ENCODE measurements at places on chromosomes 12 and 14.

DNA sequence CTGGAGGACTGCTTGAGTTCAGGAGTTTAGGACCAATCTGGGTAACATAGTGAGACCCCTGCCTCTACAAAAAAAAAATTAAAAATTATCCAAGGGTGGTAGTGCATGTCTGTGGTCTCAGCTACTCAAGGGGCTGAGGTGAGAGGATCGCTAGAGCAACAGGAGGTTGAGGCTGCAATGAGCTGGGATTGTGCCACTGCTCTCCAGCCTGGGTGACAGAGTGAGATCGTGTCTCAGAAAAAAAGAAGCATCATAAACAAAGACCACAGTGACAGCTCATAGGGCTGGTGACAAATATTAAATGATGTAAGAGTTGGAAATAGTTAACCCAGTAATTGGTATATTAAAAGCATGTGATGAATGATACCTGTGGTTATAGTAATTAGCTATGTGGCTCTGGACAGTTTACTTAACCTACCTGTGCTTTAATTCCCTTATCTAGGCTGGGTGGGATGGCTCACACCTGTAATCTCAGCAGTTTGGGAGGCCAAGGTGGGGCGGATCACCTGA is 68.0 kb downstream of the GSC start:
- no peak for DNase-seq

GRCh38 chr14:103916636-103917262 is 11.5 kb upstream of the TDRD9 start:
- DNase-seq, result no peak

DNA sequence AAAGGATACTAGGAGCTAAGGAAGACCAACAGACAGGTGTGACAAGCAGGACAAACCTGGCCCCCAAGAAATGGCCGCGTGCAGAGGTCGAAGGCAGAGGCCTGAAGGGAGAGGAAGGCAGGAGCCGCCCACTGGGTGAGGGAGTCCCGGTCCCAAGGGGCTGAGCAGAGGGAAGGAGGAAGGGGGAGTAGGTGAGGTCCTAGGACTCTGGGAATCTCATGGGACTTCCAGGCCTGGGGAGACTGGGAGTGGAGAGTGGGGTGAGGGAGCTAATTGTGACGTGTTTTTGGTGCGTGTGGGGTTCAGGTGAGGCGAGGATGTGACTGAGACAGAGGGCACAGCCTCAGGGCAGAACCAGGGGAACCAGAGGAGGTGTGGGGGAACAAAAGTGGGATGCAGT is 11.7 kb upstream of the FLVCR2 start:
- no peak for DNase-seq

DNA sequence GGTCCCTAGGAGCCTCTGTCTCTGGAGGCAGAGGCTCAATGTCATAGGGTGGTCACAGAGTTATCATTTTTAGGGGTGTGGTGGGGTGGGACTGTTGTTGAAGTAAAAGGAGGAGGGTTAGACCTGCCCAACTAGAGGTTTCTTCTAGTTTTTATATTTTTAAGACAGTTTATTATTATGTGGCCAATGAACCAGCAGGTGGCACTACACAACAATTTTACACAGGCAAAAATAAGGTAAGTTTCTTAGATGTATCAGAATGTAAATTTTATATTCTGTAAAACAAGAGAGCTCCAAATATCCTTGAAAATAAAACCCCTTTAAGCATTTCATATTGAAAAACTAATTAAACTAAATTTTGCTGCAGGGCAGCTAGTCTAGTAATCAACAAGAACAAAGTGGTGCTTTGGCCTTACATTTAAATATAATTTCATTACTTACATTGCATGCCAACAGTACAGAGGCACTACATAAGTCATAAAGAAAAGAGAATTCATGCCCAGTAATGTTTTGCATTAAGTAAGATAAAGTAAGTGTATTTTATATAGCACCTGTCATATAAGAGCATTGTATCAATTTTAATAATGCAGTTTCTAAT is 22.2 kb upstream of the OVCH1 start:
- DNase-seq, result no peak

- no peak for DNase-seq
Observed at GRCh38 chr14:98963610-98964009, 308.4 kb downstream of the BCL11B start.

DNA sequence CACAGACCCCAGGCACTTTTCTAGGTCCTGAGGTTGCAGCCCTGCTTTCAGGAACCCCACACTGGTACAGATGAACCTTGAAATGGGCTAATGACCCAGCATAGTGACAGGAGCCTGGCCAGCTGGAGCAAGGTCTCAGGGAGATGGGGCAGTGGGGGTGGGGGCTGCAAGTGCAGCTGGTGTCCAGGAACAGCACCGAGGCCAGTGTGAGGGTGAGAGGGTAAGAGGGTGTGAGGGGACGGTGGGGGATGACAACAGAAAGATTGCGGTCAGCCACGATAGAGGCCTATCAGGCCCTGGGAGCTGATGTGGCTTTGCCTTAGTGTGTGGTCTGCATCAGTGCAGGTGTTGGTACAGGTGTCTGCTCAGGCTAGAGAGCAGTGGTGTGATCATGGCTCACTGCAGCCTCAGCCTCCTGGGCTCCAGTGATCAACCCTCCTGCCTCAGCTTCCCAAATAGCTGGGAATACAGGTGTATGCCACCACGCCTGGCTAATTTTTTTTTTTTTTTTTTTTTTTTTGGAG is 59.7 kb downstream of the EP400 start:
- DNase-seq, result no peak

GRCh38 chr12:49887536-49888401 is 15.9 kb downstream of the FAIM2 start:
- DNase-seq, result no peak

- DNase-seq, result no peak
Observed at GRCh38 chr12:100273782-100274181, 6.8 kb downstream of the SCYL2 start.

DNA sequence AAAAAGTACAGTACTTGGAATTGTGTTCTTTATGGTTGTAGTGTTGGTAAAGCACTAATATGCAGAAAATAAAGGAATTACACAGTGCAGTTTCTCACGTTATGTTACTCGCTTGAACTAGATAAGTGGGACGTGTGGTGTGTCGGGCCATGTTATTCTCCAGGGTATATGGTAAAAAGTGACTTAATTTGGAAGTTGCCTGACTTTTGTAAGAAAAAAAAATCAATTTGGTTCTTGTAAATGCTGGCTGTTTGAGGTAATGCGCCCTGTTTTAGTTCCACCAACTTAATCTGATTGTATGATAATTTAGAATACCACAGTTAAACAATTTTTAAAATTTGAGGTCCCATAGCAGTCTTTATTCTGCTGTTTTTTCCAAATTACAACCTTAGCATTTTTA is 4.1 kb downstream of the ARF6 start:
- DNase-seq, result no peak

GRCh38 chr12:80838708-80839107 is 99.0 kb downstream of the LIN7A start:
- DNase-seq, result no peak

- no peak for DNase-seq
Observed at GRCh38 chr12:3791256-3791874, 38.5 kb upstream of the CRACR2A start.

DNA sequence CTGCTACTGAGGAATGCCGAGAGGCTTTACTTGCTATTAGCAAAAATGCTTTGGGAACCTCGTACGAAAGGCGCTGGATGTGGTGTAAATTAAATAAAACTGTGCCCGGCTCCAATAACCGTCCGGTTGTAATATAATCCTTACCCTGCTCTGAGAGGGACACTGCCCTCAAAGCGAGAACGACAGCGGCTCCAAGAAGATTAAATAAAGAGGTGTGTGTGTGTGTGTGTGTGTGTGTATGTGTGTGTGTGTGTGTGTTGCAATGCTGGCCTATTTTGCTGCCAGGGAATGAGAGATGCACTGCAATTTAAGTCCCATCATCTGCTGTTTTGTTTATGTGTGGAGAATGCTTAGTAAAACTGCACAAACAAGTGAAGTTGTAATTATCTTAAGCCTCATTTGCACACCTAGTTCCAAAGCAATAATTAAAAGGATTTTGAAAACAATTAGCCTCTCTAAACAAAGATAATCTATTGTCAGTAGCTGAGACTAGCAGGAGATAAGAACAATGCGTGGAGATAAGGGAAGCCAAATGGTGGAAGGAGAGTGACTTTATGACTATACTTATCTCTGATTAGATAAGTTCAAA is 1.2 kb upstream of the SIX1 start:
- no peak for DNase-seq

- DNase-seq, result no peak
Observed at GRCh38 chr12:58372298-58372697, 430.9 kb downstream of the ATP23 start.

DNA sequence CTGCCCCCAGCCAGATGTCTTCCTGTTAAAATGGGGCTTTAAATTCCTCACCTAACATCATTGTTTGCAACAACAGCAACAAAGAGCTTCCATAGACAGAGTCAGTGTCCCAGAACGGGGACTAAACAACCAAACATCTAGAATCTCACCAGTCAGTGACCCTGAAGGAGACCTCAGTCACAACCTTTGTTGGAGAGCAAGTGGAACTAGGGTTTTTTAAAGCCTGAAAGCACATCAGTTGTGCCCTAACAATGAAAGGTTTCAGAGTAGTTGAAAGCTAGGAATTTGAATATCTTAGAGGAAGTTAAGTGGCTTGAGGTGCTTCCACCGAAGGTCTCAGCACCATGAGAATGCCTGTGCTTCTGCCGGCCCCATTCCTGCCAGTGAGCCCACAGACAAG is 5.0 kb upstream of the ALDH2 start:
- no peak for DNase-seq

DNA sequence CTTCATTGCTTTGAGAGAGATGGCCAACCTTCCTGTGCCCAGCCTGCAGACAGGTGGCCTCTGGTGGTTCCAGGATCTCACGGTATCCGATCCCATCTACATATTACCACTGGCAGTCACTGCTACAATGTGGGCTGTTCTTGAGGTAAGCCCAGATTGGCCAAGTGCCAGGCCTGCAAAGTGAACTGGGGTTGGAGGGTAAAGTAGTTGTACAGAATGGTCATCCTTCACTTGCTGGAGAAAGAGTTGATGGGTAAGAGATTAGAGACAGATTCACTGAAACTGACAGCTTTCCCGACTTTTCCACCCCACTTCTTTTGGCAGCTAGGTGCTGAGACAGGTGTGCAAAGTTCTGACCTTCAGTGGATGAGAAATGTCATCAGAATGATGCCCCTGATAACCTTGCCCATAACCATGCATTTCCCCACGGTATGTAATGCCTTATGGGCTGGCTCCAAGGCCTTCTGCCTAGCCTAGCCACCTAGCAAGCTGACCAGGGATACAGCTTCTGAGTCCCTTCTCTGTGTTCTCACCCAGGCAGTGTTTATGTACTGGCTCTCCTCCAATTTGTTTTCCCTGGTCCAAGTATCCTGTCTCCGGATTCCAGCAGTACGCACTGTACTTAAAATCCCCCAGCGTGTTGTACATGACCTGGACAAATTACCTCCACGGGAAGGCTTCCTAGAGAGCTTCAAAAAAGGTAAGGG is 4.1 kb downstream of the OXA1L start:
- no peak for DNase-seq

- no peak for DNase-seq
Observed at GRCh38 chr14:53538316-53538881, 385.3 kb upstream of the DDHD1 start.

GRCh38 chr12:120095736-120096135 is 20.8 kb downstream of the RAB35 start:
- DNase-seq, result no peak

- DNase-seq, result no peak
Observed at GRCh38 chr12:82898441-82898840, 211.7 kb downstream of the TMTC2 start.

- no peak for DNase-seq
Observed at GRCh38 chr12:112117685-112118084, 7.7 kb upstream of the TRAFD1 start.

DNA sequence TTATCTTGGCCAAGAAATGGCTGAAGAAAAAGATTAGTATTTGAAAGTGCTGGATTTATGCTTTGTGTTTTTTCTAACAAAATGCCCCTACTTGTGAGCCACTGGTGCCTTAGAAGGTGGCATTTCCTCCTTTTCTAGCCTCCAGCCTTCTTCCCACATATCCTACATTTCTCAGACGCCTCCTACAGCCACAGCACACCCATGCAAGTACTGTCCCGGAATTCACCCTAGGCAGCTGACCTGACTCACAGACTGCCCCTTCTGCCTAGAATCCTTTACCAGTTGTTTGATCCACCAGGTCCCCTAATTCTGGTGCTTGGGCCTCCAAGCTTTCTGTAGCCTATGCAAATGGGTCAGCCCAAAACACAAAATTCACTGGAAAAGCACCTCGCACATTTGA is 166.0 kb downstream of the FOXN3 start:
- no peak for DNase-seq

DNA sequence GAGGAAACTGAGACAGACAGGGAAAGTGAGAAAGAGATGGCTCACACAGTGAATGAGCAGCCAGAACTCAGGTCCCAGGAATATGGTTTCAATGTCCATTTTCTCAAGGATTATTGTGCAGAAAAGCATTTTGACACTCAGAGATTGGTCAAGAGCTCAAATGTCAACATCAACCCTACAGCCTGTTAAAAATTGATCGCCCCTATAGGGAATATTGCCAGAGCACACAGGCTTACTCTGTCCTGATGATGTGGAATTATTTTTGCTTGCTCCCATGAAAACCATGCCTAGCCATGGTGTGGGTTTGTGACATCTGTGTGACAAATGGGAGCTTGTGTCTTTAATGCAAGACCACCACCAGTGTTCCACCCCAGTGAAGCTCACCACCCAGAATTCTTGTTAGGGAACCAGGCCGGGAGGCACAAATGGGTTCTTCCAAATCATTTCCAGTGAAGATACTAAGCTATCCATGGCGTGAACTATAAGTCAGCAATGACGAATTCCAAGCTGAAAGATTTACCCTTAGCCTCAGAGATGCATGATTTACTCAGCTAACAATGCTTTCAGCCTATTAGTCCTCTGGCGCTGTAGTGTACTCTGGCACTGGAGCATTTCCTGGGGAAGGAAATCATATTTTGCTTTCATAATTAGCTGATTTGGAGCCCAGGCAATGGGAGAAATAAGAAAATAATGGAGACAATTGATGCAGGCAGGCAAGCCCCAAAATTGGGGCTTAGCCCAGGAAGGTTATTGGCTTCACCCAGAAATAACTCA is 1188.2 kb upstream of the TMEM132C start:
- no peak for DNase-seq

- DNase-seq, result no peak
Observed at GRCh38 chr12:51371295-51371953, 19.8 kb downstream of the GALNT6 start.

DNA sequence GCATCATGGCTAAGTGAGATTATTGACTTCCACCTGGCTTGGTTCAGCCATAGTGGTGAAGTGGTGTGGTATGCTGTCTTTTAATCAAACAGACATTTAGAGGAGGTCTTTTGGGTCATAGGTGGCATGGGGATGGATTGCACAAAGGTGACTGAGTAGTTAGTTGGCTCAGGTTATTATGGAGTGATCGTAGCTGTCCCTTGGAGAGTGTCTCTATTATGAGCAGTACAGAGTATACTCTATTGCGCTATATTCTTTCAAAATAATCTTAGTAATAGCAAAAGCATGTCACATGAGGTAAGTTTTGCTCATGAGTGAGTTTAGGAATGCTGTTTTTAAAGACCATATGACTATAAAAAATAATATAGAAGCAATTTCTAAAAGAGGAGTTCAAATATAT is 60.4 kb downstream of the RASSF8 start:
- DNase-seq, result no peak

All from stimulated activated CD4-positive, alpha-beta T cell treated with anti-CD3 and anti-CD28 coated beads, Interleukin-1b, Interleukin-23, amount 100 ng/mL, for 1 hour (primary cell).